ENCODE measurements at places on chromosomes 1 and 21.
A peak's percentile ranks its signal among the peaks of the same experiment; 100 is the strongest.

GRCh38 chr1:224786533-224787250, 142.8 kb upstream of the DNAH14 start:
- no peak for DNase-seq

DNA sequence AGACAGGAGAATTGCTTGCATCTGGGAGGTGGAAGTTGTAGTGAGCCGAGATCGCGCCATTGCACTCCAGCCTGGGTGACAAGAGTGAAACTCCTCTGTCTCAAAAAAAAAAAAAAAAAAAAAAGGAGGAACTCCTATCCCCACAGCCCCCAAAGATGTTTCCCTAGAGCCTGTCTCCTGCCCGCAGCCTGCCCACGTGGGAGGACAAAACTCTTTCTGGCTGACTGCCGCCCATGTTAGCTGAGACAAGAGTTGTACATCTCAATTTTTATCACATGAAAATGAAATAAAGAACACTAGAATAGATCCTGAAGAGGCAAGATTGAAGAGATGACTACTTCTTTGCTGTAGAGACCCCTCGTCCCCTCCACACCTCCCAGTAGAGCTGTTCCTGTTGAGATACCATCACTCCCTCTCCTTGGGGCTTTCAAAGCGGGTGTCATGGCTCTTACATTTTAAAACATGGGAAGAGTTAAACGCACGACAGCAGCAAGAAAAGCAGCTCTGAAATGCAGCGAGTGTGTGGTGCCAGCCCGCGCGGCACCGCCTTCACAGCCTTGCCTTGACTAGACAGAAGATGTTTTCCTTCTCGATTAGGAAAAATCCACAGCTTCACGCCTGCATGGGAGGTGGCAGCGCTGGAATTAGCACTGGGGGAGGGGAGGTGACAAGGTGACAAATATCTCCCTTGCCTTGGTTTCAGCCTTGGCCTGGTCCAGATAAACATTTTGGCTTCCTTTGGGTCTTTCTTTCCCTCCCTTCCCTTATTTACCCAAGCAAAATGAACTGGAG, 253.4 kb upstream of the CSF3R start:
- DNase-seq: no peak

GRCh38 chr1:16254263-16254928, 17.4 kb upstream of the CPLANE2 start:
- DNase-seq: no peak

DNA sequence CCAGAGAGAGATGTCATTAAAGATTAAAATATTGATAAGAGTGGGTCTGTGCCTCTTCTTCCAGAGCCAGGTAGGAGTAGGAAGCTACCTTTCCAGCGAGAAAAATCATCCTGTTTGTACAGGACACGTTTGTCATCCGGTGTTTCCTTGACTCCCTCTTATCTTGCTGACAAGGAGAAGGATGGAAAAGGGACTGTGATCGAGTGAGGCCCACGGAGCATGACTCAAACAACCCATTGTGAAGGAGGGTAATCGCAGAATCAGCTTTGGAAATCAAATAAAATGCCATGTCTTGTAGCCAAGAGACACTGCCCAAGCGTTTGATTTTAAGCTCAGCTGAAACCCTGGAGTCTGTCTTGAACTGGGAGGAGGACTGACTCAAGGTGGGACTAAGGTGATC, 97.7 kb downstream of the IGSF21 start:
- no peak for DNase-seq

- DNase-seq: no peak
These were observed 24.6 kb upstream of the OVAAL start for GRCh38 chr1:180534214-180534613.

DNA sequence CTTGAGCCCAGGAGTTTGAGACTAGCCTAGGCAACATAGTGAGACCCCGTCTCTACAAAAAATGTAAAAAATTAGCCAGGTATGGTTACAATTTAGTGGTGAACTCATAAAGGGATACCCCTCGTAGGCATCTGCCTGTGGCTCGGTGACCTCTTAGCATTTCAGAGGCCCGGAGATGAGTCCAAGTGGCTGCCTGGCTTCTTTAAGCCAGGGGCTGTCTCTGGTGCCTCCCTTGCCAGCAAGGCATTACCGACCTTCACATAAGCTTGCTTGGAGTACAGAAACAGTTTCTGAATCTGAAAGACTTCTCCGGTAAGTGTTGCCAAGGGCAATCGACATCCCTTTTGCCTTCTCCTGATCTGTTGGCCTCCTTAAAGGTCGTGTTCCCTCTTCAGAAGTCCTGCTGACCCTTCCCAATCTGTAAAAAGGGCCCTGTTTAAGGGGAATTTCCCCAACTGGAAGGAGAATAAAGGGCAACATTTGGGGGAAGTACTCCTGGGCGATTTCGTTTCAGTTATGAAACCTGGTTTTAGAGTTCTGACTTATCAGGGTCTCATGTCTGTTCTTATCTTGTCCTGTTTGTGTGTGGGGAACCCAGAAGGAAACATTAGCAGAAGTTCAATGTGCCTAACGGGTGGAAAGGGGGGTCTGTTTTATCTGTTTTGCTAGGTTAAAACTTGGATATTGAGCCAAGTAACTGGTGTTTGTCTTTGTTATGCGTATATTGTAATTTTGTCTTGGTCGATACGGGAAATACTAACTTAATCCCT, 32.9 kb downstream of the KIFAP3 start:
- no peak for DNase-seq

- no peak for DNase-seq
These were observed 54.7 kb upstream of the ARTN start for GRCh38 chr1:43878854-43879253.

GRCh38 chr1:109823543-109824348, 60.0 kb upstream of the EPS8L3 start:
- DNase-seq: no peak

GRCh38 chr1:151340870-151341754, 5.9 kb downstream of the RFX5 start:
- no peak for DNase-seq

DNA sequence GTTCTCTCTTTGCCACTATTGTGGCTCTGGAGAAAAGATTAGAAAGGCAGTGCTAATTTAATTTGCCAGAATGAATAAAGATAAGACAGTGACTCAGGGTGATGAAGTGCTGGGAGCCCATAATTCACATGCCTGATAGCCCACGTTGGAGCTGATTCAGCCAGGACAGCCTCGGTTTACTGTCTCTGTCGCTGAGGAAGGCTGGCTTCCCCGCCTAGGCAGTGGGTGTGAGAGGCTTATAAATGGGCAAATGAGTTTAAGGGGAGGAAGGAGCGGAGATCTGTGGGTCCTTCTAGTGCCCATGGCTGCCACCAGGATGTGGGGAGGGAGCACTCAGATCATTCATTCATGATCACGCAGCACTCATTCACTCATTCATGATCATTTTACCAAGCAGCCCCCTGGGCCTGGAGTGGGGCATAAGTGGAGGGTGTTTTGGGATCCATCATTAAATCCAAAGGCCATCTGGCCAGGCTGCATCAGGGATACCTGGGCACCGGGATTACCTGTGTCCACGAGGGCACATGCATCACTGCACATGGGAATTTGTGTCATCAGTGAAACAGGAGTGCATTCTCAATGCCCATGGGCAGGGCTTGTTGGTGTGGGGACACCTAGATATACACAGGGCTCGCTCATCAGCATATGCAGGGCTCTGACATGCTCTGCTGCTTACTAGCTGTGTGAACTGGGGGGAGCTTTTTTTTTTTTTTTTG, 315.4 kb downstream of the MATN1 start:
- DNase-seq: no peak

- no peak for DNase-seq
These were observed 30.0 kb upstream of the AGPAT3 start for GRCh38 chr21:43835050-43835449.

DNA sequence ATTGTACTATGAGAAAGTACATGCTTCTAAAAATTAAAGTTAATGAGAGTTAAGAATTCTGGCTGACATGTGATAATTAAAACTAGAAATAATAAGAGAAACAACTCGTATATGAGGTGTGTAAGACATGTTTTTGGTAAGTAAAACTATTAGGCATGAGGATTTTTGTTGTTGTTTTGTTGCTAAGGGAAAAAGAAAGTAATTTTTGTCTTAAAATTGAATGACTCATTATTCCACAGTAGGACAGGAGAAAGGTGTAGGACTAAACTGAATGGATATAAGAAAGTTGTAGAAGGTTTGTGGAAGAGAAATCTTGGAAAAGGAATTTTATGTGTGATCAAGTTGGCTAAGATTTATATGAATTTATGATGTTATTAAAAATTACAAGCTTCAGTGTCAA, 54.8 kb downstream of the TBX19 start:
- no peak for DNase-seq

- no peak for DNase-seq
These were observed 29.6 kb downstream of the KIAA0040 start for GRCh38 chr1:175162955-175163354.

GRCh38 chr1:80217377-80217986, 1211.0 kb upstream of the ADGRL4 start:
- DNase-seq: no peak

- peak; percentile 44 for DNase-seq
These were observed 12.3 kb upstream of the GJA8 start for GRCh38 chr1:147890177-147890790.

DNA sequence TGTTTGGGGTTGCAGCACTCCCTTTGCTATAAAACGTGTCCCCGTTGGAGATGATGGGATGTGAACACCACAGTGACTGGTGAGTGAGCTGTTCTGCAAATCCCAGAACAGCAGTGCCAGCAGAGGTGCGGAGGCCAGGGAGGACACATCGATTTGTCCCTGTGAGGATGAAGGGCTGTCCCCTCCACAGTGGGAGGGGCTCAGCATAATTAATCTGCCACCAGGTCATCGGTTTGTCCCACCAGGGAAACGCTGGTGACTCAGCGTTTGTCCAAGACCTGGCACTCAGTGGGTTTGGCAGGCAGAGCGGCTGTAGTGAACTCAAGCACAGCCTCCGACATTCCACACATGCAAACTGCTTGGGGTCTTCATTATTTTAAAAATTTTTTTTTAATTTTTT, 22.8 kb upstream of the PDE9A start:
- no peak for DNase-seq

- DNase-seq: no peak
These were observed 42.4 kb downstream of the PLPPR4 start for GRCh38 chr1:99306644-99307043.

DNA sequence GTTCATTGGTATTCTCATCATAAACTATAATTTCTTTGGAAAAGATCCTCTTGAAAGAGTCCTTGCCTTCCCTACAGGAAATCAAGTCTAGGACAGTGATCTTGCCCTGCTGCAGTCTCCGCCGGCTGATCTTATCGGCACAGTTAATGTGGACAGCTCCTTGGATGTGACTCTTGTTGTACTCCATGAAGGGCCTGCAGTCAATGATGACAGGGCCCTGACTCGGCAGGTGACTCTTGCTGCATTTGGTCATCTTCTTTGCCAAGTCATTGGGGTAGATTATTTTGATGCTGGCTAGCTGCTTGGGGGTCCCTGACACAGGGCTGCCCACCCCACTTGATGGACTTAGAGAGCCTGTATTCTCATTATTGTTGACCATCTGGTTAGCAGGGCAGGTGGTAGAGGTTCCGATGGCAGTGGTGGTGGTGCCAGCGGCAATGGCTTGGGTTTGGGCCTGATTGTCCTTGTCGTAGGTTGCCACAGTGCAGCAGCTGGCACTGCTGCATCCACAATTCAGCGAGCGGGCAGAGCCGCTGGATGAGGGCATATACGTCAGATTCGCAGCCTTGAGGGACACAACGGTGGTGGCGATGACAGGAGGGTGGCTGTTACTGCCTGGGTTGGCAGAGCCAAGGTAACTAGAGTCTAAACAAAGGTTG, 2.7 kb downstream of the DUSP10 start:
- DNase-seq: no peak

- no peak for DNase-seq
These were observed 79.4 kb upstream of the ACTL8 start for GRCh38 chr1:17675744-17676143.

- no peak for DNase-seq
These were observed 54.4 kb downstream of the SLC9A1 start for GRCh38 chr1:27100335-27101053.

GRCh38 chr21:25637851-25638659, 1.0 kb upstream of the JAM2 start:
- no peak for DNase-seq

Measured in D721Med (cell line).